ENCODE measurements at places on chromosomes 13 and 19.

DNA sequence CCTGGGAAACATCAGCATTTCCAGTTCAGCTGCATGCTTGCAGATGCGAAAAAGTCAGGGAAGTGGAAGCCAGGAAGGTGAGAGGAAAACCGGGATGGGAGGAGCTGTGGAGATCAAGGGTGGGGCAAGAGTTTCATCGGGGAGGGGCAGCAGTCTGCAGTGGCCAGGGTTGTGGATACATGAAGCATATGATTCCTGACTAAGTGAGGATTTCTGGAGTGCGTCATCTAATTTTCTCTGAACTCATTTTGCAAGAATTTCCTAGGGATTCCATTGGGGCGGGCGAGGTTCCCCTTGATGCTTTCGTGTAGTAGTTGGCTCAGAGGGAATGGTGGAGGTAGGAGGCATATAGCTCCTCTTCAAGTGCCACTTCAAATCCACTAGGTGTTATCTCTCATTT, 344.1 kb upstream of the TMTC4 start:
- DNase-seq = no peak

DNA sequence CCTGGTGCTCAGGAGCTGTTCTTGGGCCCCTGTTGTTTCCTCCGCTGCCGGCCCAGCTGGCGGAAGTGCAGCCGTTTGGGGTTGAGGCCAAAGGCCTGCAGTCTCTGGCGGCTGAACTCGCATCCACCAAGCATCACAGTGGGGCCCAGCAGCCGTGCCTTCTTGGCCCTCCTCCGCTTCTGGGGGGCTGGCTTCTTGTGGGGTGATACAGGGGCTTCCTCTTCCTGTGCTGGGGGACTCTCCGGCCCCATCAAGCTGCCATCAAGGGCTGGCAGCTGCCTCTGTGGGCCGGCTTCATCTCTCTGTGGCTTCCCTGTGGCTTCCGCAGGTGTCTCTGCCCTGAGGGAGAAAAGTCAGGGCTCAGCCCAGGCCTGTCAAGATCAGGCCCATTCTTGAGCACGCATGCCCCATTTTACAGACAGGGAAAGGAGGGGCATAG, 10.3 kb downstream of the ATG4D start:
- peak; percentile 79 for DNase-seq

DNA sequence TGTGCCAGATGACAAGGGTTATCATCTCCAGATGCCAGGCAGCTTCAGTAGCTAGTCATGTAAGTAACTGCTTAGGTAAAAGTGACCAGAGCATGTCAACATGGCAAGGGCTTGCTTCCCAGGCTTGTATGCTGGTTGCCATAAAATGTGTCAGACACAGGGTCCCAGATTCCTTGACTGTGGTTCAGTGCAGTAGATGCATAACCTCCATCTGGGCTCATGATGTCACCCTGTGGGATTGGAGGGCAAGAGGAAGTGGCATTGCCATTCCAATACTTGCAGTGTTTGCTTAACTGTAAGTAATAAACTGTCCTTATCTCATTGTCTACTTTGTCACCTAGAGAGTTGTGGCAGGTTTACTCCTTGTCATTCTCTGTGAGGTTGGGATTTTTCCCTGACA, 226.8 kb downstream of the PCDH17 start:
- no peak for DNase-seq

DNA sequence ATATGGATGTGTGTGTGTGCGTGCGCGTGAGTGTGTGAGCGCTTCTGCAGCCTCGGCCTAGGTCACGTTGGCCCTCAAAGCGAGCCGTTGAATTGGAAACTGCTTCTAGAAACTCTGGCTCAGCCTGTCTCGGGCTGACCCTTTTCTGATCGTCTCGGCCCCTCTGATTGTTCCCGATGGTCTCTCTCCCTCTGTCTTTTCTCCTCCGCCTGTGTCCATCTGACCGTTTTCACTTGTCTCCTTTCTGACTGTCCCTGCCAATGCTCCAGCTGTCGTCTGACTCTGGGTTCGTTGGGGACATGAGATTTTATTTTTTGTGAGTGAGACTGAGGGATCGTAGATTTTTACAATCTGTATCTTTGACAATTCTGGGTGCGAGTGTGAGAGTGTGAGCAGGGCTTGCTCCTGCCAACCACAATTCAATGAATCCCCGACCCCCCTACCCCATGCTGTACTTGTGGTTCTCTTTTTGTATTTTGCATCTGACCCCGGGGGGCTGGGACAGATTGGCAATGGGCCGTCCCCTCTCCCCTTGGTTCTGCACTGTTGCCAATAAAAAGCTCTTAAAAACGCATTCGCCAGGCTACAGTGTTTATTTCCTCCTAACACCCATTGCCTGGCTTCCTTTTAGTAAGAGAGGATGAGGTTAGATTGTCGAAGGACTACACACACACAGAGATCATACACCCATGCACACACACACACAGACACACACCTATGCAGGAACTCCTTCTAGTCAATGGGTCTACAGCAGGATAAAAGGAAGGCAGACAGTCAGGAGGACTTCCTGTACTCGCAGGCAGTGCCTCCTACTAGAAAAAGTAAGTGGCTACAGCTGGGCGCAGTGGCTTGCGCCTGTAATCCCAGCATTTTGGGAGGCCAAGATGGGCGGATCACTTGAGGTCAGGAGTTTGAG, 7.1 kb downstream of the FOSB start:
- DNase-seq = peak; percentile 84

GRCh38 chr19:45245334-45245787, at the start of gene EXOC3L2:
Gene EXOC3L2 (minus strand): TSS chr19:45245407. CDS start chr19:45239045, 6,362 bp downstream.
- DNase-seq = no peak

DNA sequence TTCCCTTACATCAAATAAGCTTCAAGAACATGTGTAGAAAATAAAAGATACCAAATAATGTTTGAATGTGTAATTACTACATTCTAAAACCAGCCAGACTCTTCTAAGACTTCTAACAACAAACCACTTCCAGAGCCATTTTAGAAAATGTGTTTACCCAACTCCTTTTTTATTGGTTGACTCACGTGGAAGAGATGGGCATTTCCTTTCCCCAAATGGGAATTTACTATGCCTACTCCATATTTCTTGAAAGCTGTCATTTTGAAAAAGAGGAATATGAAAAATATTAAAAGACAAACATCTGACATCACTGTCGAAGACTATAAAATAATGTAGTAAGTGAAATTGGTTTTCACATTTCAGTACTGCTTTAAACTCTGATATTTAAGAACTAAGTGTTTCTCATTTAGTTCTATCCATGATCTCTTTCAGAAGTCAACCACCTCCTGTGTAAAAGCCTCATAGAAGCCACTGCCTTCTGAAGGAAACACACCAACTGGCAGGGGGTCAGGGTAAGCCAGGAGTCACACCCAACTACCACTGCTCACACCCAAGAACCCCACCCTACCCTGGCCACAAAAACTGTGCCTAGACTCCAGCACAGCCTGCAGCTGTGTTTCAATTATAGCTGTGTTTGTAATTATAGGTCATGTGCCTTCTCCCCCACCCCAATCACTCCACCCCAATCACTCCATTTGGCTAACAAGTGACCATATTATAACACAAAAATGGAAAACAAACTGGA, 86.8 kb downstream of the UBL3 start:
- peak; percentile 2 for DNase-seq

GRCh38 chr13:33472446-33472845, 186.9 kb upstream of the STARD13 start:
- no peak for DNase-seq
